DMS53 (cell line): ENCODE measurements at places on chromosomes 6 and 20.

GRCh38 chr6:24848461-24848860 lies 49.7 kb upstream of the ARMH2 start:
- DNase-seq, result no peak

GRCh38 chr6:104227508-104227907 lies 632.2 kb downstream of the HACE1 start:
- peak; percentile 40 for DNase-seq

- no peak for DNase-seq
Measured at GRCh38 chr6:125945378-125946141, 11.0 kb upstream of the HINT3 start.

DNA sequence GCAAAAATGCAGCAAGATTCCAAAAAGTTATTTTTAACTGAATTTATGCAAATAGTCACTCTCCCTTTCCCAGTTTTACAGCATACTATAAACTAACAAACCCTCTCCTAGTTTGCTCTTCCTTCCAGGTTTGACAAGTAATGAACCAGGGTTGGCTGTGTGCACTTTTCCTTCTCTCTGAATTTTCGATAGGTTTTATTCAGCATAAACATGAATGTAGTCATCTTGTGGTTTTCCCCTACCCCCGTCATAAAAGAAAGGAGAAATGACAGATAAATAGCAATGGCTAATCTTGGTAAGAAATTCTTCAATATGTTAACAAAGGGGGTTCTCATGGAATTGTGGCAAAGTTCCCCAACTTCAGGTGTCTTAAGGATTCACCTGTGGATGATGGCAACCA lies 26.3 kb downstream of the PRDM1 start:
- no peak for DNase-seq

- DNase-seq, result no peak
Measured at GRCh38 chr6:3759646-3760232, 8.2 kb upstream of the PXDC1 start.

- no peak for DNase-seq
Measured at GRCh38 chr20:52078289-52078688, 113.3 kb downstream of the ZFP64 start.

DNA sequence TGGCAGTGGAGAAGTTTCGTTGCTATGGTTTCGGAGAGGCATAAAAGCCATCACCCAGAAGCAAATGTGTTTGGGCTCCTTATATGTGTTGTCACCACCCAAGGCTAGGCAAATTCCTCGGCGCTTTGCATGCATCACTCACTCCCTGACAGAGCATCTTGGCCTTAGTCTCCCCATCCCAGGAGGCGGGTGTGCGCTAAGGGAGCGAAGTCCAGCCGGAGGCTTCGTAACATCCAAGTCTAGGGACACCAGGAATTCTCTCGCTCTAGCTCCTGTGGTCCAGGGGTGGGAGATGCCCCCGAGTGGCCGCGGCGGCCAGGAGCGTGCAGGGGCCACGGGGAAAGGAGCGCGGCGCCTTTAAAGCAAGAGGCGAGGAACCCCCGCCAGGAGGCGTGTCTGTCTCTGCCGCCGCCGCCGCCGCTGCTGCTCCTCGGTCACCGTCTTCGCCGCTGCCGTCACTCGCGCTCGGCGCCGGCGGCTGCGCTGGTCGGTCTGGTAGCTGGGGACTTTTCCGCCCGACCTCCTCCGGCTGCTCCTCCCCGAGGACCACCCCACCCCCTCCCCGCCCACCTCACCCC lies at the start of gene GRIK2:
Gene GRIK2 (plus strand): TSS at position 458 of the 578 bp plus-strand sequence.
- peak; percentile 67 for DNase-seq

DNA sequence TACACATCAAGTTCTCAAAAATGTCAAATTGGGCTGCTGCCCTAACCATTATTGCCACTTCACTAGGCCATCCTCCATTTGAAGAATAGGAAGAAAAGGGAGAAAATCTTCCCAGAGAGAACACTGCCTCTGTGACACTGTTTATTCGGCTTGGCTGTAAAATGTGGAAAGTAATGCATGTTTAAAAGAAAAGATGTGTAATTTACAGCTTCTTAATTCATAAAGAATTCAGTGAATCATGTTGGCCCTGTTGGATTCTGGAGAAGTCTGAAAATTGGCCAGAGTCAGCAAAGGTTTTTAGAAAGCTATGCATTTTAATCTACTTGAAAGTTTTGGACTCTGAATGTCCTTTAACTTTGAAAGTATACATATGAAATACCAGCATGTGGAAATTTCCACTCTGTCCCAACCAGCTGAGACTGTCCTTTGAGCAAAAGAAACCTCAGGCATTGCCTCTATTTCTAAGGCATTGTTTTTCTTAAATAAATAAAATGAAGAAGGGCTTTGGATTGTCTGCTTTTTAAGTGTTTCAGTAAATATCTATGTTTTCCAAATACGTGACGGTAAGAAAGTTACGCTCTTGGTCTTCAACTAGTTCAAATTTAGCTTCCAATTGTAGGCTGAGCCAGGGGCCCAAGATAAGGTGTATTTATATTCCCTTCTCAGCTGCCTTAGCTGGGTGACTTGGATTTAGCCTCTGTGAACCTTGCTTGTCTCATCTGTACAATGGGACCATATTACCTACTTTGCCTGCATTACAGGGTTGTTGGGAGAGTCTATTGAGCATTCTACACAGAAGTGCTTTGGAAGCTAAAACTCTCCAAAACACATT lies 222.2 kb downstream of the UST start:
- no peak for DNase-seq

GRCh38 chr20:9476174-9476573 lies 38.2 kb upstream of the LAMP5 start:
- no peak for DNase-seq

DNA sequence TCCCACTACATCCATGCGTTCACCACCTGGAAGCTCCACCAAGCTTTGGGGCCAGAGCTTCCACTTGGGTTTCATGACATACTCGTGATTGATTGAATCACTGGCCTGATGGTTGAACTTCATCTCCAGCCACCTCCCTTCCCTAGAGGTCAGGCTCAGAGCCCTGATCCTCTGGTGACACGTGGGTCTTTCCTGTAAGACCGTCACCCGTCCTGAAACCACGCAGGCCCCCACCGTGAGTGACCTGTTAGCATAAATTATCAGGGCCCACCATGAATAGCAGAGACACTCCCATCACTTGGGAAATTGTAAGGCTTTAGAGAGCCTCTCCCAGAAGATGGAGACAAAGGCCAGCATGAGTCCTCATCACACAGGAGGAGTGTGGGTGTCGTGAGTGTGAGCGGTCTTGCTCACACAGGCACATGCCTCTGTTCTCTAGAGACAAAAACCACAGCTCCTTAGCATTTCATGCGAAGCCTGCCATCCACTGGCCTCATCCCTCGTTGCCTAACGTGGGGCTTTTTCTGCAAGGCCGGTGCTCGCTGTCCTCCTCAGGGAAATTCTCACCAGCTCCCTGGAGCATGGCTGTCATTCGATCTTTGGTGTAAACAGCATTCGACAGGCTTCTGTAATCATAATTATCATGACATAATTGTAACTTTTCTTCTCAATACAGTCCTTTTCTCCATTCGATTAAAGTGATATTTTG lies 65.1 kb upstream of the DUSP22 start:
- no peak for DNase-seq
